ENCODE measurements at places on chromosomes 6 and 20. TPM values are rescaled to one million over a fixed set of nuclear protein-coding genes. Genes with fewer than 3 reads are reported as not detected.

The SIRPD gene
- total RNA-seq, result not detected

The TTLL9 gene
- total RNA-seq, result 2.4 TPM

The KHDC1 gene
- total RNA-seq, result 8.0 TPM

The MLN gene
- not detected for total RNA-seq

The OPRL1 gene
- total RNA-seq, result 1.5 TPM

The ZBTB9 gene
- total RNA-seq, result 15.4 TPM

The GNAS-AS1 gene
- total RNA-seq, result 4.3 TPM

The TRAPPC3L gene
- not detected for total RNA-seq

DNA sequence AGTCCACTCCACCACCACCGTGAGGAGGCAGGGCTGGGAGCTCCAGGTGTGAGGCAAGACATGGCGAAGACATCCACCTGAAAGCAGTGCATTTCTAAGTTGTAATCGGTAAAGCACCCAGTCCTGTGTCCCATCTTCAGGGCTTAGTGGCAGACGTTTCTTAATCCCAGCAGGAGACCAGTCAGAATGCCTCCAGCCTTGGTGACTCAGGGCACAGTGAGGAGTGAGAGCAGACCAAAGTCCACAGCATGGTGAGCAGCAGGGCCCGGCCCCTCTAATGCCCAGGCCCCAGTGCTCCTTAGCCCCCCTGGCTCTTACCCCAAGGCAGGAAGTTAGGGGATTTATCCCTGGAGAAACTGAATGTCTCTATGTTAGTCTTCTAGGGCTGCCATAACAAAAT lies 183.9 kb downstream of the SYNDIG1 start:
- DNase-seq, result no peak

DNA sequence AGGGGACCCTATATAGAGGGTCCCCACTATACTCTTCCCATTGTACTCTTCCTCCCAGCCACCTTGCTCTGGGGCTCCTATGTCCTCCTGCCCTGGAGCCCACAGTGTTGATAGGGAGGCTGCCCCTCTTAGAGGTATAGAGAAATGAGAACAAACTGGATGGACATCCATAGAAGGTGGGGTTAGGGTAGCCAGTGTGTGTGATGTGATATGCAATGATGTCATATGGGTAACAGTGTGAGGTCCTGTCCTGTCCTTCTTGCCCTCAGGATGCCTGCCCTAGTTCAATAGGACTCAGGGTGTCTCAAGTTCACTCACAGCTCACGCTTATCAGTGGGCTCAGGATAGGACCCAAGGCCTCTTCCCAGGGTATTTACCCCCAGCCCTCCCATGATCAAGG lies 435 bp downstream of the PTCRA start:
- DNase-seq, result no peak

- DNase-seq, result no peak
Observed at GRCh38 chr6:24949020-24949569, 13.3 kb upstream of the RIPOR2 start.

- no peak for DNase-seq
Observed at GRCh38 chr6:2478200-2478599, 232.8 kb upstream of the GMDS start.

DNA sequence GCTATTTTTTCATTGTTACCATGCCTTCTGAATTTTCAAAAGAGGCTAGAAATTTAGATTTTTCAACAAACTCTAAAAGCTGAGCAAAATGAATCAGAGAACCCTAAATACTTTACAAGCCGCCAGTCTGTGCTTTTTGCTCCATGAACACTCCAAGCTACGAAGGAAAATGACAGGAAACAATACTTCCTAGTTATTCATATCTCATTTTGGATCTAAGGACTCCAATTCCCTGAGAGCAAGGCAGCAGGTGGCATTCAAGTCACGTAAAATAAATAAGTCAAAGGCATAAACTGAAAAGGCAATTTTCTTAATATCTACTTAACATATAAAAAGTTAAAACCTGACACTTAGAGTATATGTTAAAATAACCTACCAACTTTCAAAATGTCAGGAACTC lies 50.6 kb downstream of the PDSS2 start:
- no peak for DNase-seq

DNA sequence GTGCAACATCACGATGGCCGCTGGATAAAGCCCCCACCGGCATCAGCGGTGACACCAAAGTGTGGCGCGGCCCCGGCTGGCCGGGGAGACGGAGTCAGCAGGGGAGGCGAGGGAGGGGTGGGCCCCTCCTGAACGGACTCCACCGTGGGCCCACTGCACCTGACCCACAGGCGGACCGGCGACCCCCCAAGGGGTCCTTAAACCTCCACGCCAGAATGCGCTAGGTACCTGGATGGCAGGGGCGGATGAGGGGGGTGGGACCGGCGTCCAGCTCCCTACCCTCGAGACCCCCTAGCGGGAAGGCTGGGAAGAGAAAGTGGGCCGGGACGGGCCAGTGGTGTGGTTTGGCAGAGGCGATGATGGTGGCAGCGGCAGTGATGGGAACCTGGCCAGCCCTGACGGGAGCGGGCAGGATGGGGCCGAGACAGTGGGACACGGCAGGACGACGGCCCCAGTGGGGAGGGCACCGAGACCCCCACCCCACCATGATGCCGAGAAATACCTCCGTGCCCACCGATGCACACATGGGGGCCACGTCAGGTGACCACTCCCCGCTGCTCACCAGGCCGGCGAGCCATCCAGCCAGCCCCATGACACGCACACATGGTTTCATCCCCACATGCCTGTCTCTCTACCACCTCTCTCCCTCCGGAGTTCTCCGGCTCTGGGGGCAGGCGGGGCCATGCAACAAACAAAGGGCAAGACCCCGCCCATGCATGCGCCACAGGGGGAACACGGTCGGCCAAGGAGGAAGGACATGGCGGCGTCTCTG lies 771.9 kb upstream of the DEFB115 start:
- DNase-seq, result no peak

DNA sequence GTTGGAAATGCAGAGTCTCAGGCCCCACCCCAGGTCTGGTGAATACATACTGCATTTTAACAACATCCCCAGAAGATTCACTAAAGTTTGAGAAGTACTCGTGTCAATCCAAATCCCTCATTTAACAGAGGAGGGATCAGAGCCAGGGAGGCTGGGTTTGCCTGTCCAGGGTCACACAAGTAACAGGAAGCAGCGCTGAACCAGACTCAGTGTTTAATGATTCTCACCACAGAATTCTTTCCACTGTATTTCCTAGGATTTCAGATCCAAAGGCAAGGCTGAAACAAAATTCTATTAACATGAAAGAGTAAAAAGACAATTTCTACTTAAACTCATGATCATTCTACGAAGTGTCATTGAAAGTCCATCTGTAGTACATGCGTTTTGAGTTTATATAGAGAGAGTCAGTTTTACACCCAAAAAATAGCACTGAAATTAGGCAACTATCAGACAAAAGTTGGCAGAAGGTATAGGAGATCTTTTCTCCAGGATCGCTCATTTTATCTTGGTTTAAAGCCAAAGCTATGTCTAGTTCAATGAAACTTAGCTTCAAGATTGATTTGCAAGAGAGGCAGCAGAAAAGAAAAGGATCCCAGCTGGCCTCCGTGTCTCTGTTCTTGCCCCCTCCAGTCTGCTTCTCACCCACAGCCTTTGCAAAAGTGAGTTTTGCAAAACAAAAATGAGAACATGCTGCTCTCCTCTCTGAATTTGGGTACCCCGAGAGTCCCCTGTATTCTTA lies 6.0 kb upstream of the AGPAT4 start:
- no peak for DNase-seq

GRCh38 chr6:31968791-31969711 lies 2.9 kb downstream of the DXO start:
- DNase-seq, result no peak

DNA sequence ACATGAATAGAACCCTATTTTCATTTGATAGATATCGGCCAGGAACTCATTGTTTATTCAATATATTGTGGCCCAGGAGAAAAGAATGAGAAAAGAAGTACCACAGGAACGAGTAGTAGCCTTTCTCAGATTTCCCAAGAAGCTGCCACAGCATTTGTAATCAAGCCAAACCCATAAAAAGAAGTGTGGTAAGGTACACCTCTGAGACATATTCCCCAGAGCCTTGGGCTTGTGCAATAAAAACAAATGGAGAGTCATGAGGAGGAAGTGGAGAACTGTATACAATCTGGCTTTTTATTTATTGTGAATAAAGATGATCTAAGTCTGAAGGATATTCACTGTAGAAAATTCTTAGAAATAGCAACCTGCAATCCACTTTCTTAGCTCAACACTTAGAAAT lies 36.7 kb downstream of the KIF6 start:
- no peak for DNase-seq

DNA sequence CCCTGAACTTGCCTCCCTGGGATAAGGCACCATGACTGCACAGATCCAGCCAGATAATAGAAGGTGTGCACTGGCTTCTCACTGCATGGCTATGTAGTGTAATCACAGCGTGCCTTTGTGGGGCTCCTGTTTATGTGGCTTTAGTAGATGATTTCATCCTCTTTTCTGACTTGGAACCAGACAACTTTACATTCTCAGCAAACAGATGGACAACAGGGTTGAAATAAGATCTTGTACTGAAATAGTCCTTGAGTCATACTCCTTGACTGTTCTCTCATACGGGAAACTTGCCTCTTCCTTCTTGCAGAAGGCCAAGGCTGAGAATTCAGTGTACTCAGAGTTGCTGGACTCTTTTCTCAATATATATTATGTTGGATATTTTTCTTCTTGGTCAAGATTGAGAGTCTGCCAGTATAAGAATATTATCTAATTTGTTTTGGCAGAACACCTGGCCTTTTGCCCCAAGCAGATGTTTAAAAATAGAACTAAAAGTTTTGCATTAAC lies 25.0 kb upstream of the RNF144B start:
- no peak for DNase-seq

DNA sequence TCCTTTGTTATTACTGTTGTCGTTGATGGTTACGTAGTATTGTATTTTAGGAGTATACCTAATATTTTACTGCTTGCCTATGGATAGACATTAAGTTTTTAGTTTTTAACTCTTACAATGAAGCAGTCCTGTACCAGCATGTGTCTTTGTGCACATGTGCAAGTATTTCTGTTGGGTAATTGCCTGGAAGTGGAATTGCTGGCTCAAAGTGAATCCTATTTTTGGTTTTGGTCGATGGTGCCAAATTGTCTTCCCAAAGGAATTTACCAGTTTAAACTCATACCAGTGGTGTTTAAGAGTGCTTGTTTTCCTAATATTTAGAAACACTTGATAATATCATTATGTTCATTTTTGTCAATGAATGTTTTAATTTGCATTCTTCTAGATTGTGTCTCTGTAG lies 75.5 kb downstream of the ANKS1A start:
- no peak for DNase-seq

- no peak for DNase-seq
Observed at GRCh38 chr6:16925461-16925860, 164.2 kb upstream of the ATXN1 start.

GRCh38 chr6:44431118-44431725 lies 43.7 kb downstream of the CDC5L start:
- no peak for DNase-seq

- DNase-seq, result no peak
Observed at GRCh38 chr6:109872968-109873545, 105.1 kb upstream of the GPR6 start.

DNA sequence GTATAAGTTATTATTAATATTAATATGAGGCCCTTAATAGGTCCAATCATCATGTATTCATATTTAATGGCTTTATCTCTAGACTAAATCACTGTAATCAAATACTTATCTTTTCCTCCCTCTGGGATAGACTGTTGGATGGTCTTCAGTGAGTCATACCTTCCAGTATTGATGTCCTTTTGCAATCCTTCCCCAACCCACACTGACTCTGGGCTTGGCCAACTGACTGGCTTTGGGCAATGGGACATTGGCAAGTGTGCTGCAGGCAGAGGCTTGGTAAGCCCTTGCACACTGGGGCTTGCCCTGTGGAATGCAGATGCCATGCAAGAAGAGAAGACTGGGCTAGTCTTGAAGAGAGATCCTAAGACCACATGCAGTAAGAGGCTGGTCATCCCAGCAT lies 136.6 kb downstream of the CCDC170 start:
- DNase-seq, result no peak

DNA sequence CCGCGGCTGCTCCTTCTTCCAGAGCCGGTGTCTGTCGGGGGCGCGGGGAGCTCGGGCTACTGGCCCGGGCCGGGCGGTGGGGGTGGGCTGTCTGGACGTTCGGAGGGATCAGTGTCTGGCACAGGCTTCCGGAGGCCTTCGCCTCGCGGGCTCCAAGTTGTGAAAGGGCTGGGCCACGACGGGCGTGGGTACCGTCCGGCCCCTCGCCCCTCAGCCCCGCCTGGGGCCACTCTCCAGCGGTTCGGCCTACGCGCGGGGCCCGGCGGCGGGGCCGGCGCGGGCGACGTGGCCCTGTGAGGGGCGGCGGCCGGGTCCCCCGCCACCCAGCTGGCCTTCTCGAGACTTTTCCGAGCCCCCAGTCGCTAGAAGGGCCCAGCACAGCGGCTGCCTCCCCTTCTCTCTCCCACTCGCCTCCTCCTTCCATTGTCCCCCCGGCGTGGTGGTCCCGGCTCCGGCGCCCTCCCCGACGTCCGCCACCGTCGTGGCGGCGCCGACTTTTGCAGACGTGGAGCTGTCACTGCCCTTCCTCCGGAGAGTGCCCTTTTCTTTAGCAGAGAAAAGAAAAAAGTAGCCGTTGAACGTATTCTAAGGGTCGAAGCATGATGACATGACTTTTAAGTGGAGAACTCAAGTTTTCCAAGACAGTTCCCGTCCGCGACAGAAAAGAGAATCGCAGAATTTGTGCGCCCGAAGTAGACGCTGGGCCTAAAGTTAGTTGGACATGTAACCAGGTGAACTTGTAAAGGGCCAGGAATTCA lies 571 bp downstream of the ITCH start:
- DNase-seq, result no peak

DNA sequence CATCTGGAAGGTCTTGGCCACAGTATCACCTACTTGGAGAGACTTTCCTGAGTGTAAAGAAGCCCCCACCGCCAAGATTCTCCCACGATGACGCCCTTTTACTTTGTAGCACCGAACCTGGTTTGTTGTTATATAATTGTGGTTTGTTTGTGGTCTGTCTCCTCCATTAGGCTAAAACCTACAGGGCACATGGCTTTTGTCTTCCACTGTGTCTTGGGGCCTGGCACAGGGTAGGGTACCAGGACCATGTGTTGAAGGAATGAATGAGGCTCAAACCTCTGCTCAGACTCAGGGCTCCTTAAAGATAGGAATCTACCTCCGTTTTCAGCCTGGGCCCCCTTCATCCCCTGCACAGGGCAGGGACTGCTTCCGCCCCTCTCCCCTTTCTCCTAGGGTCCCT lies 59.4 kb upstream of the CCDC167 start:
- DNase-seq, result no peak

- no peak for DNase-seq
Observed at GRCh38 chr6:84752118-84752850, 12.1 kb downstream of the TBX18 start.

DNA sequence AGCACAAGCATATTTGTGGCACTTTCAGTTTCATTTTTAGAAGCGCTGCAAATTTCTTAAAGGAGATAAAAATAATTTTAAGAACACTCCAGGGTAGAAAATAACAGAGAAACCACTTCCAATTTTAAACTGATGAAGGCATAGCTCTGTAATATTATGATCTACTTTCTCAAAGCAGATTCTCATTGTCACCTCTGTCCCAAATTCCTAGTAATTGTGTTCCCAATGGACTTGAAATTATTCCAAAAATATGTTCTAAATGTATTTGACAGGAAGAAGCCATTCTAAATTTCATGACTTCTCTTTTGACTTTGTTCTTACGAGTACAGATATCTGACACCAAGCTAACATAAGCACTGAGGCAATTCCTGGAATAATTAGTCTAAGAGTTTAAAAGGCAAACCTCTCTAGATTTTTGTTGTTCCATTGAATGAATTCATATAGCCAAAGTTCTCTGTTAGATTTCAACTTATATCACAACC lies 140.2 kb upstream of the CARMIL1 start:
- no peak for DNase-seq

GRCh38 chr6:85459224-85459901 lies 9.5 kb downstream of the NT5E start:
- no peak for DNase-seq
